ENCODE measurements at places on chromosomes 6 and 20.

DNA sequence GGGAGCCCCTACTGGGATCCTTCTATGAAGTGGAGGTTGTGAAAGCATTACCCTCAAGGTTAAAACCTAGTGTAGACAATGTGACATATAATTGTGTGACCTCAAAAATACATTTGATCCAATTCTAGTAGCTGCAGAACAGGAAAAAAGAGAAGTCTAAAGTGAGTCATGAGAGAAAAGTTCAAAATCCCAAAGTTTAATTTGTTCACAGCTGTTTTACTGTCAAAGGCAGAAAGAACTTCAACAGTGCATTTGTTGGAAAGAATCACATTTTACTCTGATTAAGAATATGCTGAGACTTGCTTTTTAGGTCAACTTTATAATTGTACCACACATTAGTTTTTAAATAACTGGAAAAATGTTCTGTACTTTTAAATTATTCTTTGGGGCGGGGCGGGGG is 1027.4 kb upstream of the FLRT3 start:
- no peak for DNase-seq

DNA sequence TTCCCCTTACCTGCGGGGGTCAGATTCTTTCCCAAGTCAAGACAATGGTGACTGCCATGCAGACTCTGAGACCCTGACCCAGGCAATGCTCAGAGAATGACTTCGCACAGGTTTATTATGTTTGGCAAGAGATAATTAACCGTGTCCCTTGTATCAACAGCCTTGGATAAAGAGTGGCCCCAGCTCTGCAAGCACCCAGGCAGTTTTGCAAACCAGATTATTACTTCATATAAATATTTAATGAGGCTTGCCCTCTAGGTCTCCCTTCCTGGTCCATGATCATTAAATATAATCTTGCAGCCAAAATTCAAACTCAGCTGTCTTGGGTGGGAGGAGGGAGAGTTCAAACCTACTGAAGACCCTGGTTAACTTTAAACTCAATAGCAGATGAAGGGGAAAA is 156.5 kb downstream of the ANKRD60 start:
- DNase-seq: no peak

DNA sequence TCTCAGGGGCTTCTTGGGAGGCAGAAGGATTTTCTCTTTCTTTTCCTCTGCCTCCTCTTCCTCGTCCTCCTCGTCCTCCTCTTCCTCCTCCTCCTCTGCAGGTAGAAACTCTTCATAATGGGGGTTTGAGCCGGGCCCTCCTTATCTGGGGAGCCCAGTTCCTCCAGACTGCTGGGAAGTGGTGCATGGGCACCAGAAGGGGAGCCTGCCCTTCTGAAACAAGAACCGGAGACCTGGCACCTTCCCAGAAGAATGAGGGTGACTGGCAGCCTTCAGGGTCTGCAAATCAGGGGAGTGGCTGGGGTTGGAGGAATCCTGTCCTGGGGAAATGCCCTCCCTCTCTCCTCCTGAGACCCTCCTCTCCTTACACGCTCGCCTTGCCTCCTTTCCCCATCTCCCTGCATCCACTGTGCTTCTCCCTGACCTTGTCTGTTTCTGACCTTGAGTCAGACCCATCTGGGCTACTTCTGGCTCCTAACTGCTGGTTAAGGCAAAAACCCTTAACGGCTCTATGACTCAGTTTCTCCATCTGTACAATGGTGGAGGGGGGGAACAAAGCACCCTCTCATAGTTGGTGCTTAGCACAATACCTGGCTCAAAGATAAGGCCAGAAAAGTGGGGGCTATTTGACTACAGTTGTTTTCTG is 1.7 kb downstream of the TULP1 start:
- no peak for DNase-seq

DNA sequence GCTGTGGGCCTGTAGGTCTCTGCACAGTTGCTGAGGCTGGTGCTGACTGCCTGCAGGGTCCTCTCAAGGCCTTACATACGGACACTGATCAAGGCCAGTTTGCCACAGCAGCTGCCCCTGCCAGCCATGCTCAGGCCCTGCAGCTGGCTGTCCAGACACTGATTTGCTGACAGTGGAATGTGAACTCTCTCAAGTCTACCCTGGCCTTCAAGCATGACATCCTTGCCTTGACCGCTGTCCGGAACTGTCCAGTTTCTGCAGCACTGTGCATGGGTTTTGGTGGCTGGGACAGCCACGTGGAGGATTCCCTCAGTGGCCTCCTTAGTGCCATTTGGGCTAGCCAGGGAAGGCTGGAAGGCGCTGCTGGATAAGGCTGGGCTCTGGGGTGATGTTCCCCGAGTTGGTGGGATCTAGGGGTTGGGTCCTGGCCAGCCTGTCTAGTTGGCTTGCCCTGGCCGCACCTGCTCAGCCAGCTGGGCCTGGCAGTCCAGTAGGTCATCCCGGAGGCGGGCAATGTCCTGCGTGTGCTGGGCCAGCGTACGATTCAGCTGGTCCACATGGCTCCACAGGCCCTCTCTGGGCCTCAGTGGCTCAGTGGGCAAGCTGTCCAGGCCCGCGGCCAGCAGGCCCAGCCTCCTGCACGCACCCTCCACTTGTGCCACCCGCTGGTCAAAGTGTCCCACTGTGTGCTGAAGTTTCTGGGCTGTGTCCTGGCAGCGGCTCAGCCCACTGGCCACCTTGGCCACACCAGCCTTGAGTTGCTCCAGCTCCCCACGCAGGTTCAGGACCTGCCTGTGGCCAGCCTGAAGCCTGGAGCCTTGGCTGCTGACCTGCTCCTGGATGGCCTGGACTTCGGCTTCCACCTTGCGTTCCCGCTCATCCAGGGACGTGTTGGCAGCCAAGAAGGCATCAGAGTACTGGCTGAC is 5.5 kb downstream of the EMILIN3 start:
- DNase-seq: no peak

- no peak for DNase-seq
Observed at GRCh38 chr6:38305995-38306681, 333.6 kb downstream of the BTBD9 start.

DNA sequence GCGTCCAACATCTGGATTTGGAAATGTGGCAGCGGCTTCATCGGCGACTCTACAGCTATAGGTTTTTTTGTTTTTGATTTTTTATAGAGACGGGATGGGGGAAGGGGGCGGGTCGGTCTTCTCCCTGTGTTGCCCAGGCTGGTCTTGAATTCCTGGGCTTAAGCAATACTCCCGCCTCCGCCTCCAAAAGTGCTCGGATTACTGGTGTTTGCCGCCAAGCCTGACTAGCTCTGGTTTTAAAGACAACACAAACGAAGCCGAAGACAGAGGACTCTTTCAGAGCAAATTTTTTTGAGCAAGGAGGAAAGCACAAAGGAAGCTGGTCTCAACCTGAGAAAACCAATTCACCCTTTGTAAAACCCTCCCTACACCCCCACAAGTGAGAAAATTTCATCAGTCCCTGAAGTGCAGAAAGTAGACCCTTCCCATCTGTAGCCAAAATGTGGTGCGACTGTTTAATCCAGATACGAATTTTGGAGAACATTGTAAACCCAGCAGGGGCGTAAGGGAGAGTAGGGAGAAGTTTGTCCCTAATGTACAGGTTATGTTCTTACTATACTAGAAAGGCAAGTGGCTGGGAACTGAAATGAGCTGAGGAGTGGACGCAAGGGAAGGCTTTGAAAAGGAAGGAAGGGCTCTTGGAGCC is 185.9 kb downstream of the TRIM27 start:
- DNase-seq: no peak

- no peak for DNase-seq
Observed at GRCh38 chr6:2222275-2222842, 23.0 kb downstream of the GMDS start.

DNA sequence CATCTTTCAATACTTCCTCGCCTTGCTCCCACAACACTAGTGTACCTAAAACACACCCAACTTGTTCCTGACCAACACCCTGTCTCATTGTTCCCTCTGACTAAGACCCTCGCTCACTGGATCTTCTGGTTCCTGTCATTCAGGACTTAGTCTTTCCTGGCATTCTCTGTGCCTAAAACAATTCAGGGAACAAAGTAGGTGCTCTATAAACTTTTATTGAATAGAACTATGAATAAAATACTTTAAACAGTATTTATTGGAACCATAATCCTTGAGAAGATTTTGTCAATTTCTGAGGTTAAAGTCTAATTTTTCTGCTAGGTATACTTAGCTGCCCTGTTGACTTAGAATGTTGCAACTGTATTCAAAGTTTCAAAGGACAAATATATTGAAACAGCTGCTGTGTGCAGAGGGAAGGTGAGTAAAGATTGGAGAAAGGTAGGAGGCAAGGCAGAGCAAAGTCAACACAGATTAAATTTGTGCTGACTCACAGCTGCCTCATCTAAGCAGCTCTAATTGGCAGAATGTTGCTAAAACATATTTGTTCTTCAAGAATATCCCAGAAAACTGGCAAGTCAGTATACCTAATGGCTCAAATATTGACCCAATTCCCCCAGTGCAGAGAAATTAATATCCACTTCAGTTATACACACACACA is 37.6 kb downstream of the GSTA2 start:
- DNase-seq: no peak

- no peak for DNase-seq
Observed at GRCh38 chr6:15352845-15353244, 107.0 kb downstream of the JARID2 start.

GRCh38 chr6:3157131-3157933 is at the start of gene TUBB2A:
Gene TUBB2A (minus strand): TSS chr6:3157544. CDS start chr6:3157463, 81 bp downstream.
- DNase-seq: no peak

DNA sequence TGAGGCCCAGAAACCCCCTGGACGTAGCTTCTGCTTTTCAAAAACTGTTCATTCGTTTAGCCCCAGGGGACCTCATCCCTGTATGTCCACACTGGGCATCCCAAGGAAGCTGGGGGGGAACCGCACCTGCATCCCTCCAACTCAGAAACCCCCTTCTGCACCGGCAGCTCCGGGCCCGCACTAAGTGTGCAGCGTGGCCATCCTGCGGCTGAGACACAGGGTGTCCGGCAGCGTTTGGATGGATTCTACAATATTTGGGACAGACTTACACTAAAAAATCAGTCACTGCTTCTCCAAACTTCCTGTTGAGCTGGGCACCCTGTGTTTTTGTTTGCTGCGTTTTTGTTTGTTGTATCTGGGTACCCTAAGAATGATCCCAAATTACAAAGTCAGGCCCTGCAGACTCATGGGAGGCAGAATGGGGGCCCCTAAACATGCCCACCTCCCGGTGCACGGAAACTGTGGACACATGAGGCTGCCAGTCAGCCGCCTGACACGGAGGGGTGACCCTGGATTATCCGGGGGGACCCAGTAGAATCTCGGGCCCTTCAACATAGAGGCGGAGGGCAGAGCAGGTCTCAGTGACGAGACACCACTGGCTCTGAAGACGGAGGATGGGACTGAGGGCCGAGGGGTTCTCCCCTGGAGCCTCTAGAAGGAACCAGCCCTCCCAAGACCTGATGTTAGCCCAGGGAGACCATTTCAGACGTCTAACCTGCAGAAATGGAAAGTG is 88.2 kb upstream of the BHLHE23 start:
- DNase-seq: no peak

DNA sequence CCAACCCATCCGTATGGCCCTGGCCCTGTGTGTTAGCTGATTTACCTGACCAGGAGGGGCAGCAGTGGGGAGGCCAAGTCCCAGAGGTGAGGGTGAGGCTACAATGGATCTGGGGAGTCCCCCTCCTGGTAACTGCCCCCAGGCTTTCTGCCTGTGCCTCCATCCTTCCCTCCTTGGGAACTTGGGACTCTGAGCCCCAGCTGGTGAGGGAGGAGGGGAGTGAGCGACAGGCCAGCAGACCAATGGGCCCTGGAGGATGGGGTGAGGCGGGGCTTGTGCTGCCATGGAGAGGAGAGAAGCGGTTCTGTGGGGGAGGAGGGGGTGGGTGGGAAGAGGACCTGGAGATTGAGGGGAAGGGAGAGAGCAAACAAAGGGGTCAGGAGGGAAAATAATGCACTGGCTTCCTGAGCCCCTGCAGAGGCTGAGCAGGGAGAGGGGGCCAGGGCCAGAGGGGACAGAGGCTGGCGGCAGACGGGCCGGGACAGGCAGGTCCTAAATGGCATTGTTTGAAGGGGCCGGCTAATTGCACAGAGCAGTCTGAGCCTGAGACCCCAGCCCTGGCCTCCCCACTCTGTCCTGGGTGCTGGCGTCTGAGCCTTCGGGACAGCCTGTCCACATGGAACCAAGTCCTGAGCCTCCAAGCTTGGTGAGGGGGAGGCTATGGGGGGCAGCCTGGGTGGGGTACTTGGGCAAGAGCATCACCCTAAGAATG is 17.5 kb downstream of the DNMT3B start:
- no peak for DNase-seq

DNA sequence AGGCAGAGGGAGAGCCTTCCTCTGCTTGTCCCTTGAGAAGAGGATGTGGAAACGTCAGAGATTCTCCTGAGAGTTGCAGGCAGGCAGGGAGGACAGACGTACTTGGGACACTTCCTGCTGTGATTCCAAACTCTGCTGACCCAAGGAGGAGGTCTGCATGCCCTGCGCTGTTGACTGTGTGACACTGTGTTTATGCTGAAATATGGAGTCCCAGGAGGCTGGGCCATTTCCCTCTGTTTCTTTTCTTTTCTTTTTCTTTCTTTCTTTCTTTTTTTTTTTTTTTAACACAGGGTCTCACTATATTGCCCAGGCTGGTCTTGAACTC is 63.5 kb upstream of the BHLHE23 start:
- no peak for DNase-seq

GRCh38 chr6:25788305-25788922 is 33.9 kb downstream of the SLC17A4 start:
- no peak for DNase-seq

DNA sequence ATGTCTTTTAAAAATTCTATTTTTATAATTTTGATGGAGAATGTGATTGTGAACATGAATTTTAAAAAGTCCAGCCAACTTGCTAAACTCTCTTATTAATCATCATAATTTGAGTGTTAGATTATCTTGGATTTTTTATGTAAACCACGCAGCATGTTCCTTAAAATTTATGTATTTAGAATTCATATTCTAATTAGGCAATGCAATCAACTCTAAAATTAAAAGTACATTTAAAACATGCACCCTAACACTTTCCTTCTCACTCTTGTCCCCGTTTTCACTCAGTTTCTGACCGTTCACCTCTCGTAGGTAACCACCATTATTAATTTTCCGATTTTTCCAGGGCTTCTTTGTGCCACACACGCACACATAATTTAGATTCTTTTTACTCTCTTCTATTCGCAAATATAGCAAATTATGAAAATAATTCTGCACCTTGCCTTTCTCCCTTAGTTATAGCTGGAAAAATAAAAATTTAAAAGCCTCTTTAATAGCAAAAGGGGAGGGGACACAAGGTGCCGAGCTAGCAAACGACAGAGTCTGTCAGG is 329 bp upstream of the ZKSCAN3 start:
- DNase-seq: no peak

- DNase-seq: no peak
Observed at GRCh38 chr6:166052837-166053236, 114.8 kb downstream of the TBXT start.

DNA sequence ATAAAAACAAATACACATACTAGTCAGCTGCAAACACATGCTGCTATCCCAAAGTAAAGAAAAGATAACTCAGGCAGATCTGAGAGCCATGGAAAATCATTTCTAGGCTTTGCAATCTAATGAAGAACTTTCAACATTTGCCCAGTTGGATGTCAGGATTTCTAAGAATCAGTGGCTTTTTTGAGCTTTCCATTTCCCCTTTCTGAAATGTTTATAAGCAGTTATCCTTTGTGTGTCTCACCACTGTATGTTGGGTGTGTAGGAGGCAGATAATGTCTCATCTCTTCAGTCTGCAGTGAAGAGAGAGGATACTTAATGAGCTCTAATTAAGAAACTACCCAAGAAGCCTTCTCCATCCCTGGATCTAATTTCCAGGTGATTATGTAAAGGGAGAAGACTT is 43.6 kb downstream of the RGS17 start:
- DNase-seq: no peak

GRCh38 chr6:151263967-151264366 is 24.2 kb downstream of the AKAP12 start:
- no peak for DNase-seq

GRCh38 chr6:118500130-118501015 is 47.7 kb upstream of the PLN start:
- no peak for DNase-seq

All from GF-D8 (cell line).